ENCODE measurements at places on chromosomes 3 and 15.
A peak's percentile ranks its signal among the peaks of the same experiment; 100 is the strongest.

GRCh38 chr3:88147261-88147660, 2.5 kb upstream of the C3orf38 start:
- ATAC-seq: no peak

GRCh38 chr15:80317389-80318182, 65.6 kb upstream of the CTXND1 start:
- peak; percentile 52 for ATAC-seq

GRCh38 chr3:134933997-134934396, 138.9 kb downstream of the EPHB1 start:
- no peak for ATAC-seq

DNA sequence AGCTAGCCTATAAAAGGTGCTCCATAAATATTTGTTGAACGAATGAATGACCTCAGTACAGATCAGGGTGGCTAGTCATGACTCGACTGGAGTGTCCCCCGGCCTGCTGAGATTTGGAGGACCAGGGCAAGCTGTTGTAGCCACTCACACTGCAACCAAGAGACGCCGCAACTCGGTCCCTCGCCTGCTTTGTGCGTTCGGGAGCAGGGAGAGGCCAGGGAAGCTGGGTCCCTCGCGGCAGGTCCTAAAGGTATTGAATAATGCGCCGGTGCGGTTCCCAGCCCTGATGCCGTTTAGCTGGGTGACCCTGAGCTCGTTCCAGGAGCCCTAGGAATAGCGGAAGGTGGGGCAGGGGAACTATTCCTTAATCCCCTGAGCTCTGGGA, 1.8 kb downstream of the IGDCC4 start:
- no peak for ATAC-seq

- ATAC-seq: no peak
Observed at GRCh38 chr3:182005701-182006100, 294.0 kb downstream of the SOX2 start.

GRCh38 chr15:28990390-28990789, 104.6 kb downstream of the APBA2 start:
- ATAC-seq: no peak
